ENCODE measurements at places on chromosomes 7 and 10.

DNA sequence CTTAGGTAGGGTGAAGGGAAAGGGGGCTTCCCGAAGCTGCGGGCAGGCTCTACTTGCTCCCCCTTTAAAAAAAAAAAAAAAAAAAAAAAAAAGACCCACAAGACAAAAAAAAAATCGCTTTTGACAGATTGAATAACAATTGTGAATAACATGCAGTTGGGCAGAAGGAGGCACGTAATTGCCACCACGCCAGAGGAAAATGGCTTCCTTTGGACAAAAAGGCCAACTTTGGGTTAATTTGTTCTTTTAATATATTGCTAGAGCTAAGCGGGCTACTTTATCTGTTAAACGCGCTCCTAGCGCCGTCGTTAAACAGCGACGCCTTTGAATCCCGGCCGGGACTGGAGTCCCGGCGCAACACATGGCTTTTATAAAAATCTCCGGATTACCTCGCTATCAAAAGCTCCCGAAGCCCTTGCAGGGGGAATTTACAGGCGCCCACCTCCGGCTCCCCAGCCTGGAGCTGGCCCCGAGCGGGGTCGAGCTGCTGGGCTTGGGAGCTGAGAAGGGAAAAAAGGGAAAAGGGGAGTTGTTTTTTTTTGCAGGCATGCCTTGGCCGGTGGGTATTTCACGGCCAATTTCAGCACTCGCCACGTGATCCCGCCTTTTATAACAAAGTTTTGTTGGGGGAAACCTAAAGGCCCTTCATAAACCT lies 1.2 kb downstream of the HOXA11 start:
- peak; percentile 40 for DNase-seq

GRCh38 chr10:98676895-98677294 lies 230.2 kb upstream of the HPS1 start:
- peak; percentile 7 for DNase-seq

GRCh38 chr10:85600026-85600743 lies 766.4 kb downstream of the GRID1 start:
- no peak for DNase-seq

DNA sequence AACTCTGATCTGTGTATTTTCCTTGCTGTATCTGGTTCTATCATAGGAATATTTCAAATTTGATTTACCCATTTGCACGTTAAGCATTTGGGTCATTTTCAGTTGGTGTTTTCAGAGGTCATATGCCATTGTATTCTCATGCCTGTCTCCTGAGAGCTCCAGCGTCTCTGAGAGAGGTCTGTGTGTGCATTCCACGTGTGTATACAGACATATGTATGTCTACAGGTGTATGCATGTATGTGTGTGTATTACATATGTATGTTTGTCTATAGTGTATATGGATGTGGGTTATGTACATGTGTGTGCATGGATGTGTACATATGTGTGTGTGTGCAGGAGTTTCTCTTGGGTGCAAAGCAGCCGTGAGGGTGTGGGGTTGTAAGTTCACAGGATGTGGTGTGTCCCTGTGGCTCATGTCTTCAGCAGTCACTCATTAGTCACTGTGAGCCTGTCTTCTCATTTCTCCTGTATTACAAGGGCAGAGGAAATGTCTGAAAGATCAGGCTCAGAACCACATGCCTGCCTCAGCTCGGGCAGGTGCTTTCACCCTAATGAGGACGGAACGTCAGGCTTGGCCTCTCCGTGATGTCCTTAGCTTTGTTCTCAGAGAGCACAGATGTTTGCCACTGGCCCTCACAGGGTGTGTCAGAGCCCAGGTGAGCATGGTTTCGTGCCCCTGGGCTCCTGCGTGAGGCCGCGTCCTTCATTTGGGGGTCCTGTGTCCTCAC lies 101.6 kb downstream of the NKX6-2 start:
- DNase-seq: peak; percentile 74

GRCh38 chr10:73517166-73517888 lies 21.5 kb upstream of the PPP3CB start:
- DNase-seq: peak; percentile 56

GRCh38 chr7:41294556-41295454 lies 408.1 kb downstream of the INHBA start:
- no peak for DNase-seq

DNA sequence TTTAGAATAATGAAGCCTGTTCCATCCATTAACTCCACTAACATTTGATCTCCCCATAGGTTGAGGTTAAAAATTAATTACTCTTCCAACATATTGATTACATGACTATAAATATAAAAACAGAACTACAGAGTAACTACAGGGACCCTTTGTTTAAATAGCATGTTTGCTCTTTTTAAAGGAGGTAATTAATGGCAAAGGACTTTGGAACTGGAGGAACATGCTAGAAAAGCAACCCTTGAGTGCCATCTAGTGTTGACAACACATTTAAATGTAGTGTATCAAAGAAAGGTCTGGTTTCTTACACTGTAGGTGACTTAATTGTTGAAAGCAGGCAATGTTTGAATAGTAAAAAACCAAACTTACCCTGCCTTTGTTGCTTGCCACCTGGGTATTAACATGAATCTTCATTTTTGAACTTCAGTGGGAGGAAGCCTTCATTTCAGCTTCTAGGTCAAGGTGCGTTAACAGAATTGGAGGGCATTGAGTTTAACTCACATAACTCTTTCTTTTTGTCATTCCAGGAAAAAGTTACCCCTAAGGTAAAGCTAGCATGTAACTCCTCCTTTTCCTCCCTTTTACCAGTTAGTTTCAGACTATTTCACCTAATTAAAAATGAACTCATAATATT lies 52.6 kb upstream of the CAPZA2 start:
- DNase-seq: peak; percentile 72

DNA sequence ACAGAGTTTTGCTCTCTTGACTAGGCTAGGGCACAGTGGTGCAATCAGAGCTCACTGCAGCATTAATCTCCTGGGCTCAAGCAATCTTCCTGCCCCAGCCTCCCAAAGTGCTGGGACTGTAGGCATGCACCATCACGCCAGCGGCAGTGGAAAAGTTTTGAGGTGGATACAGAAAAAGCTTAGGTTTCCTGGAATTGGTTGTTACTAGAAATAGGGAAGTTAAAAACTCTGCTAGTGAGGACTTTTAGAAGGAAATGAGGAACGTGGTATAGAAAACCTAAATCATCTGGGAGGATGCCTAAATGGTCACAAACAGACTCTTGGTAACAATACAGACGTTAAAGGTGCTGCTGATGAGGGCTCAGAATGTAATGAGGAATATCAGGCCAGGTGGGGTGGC lies 10.9 kb upstream of the SNX8 start:
- DNase-seq: no peak

- peak; percentile 59 for DNase-seq
Observed at GRCh38 chr7:120805636-120806388, 52.1 kb downstream of the TSPAN12 start.

DNA sequence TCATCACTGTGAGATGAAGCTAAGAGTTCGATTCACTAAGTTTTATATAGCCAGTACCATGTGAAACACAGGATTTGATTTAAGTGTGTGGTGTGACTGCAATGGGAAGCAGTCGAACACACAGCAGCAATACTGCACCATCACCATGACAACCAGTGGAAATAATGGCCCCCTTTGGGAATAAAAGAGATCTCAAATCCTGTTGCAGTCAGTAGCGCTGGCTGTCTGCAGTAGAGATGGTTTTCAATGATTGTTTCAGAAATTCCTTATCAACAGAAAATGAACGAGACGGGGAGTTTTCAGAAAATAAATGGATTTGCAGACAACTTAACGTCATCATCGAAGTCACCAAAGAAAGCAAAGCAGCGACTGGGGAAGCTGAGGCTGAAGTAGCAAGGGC lies 91.0 kb downstream of the PTPRE start:
- no peak for DNase-seq

DNA sequence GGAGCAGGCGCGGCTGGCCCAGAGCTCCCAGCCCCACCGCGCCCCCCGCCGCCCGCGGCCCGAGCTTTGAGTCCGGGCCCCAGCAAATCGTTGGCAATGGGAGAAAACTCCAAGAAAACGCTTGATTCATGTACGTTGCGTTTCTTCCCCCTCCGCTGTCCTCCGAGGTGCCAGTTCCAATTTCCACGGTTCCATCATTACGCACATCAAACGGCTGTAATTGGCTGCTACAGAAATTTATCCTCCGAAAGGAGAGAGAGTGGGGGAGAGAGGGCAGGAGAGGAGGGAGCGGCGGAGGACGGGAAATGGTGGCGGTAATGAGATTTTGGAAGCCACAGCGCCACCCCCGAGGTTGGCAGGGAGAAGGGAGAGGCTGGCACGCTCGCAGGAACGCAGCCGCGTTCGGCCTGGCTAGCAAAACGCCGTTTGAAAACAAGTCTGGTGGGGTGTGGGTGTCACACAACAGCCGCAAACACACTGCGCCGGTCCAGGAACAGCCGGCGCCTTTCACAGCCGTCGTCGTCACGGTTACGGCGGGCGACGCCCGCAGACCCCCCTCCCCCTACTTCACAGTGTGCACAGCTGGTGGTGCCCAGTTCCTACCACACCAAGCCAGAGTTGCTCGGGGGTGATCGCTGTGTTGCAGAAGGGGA lies 57.5 kb downstream of the UNCX start:
- DNase-seq: peak; percentile 36

DNA sequence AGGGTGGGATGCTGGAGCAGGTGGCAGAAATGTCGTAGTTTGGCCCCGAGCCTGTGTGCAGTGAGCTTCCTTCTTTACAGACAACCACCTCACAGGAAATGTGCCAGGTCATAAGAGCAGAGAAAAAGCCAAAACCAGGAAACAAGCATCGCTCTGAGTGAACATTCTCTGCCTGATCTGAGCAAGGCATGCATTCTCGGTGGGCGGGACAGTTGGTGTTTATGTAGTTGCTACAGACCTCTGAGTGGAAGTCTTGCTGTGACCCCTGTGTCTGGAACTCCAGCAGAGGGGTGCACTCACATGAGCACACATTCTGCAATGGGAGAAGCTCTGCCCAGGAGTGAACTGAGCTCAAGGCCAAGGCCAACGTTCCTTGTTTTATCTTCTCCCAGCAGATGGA lies 230.1 kb downstream of the TCERG1L start:
- DNase-seq: no peak

DNA sequence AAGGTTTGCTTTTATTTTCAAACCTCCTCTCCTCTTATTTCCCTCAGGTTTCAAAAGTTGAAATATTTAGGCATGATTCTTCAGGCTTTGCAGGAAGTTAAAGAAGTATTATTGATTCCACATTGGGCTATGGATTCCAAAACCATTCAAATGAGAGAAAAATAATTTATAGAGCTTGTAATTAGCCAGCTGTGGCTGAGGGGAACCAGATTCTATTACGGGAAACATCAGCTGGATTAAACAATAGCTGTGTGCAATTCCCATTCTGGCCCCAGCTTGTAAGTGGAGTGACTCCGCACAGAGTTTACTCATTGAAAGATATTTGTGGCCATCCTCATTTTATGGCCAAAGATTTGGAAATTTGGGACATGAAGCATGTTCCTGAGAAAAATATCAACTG lies 77.0 kb upstream of the PHYHIPL start:
- no peak for DNase-seq

GRCh38 chr10:70828923-70829322 lies 13.2 kb downstream of the SGPL1 start:
- DNase-seq: no peak

- DNase-seq: no peak
Observed at GRCh38 chr7:99709838-99710578, 25.0 kb downstream of the CYP3A7 start.

DNA sequence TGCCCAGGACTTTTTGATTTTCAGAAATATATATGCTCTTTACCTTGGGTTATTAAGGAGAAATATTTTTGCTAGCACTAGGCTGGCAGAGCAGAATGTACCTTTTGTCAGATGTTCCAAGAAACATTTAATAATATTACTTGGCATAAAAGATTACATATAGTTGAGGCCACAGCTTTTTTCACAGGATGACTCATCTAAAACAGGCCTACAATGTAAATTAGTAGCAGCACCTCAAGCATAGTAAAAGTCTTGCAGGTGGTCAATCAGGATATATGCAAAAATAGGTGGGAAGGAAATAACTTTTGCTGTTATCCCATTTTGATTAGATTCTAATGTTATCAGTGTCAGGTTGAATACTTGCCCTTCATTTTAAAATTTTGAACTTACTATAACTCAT lies 14.9 kb upstream of the ITGB1 start:
- no peak for DNase-seq

GRCh38 chr10:35495521-35496119 lies 109.5 kb upstream of the GJD4 start:
- peak; percentile 62 for DNase-seq

GRCh38 chr7:22051886-22052673 lies 106.4 kb upstream of the CDCA7L start:
- DNase-seq: peak; percentile 3

DNA sequence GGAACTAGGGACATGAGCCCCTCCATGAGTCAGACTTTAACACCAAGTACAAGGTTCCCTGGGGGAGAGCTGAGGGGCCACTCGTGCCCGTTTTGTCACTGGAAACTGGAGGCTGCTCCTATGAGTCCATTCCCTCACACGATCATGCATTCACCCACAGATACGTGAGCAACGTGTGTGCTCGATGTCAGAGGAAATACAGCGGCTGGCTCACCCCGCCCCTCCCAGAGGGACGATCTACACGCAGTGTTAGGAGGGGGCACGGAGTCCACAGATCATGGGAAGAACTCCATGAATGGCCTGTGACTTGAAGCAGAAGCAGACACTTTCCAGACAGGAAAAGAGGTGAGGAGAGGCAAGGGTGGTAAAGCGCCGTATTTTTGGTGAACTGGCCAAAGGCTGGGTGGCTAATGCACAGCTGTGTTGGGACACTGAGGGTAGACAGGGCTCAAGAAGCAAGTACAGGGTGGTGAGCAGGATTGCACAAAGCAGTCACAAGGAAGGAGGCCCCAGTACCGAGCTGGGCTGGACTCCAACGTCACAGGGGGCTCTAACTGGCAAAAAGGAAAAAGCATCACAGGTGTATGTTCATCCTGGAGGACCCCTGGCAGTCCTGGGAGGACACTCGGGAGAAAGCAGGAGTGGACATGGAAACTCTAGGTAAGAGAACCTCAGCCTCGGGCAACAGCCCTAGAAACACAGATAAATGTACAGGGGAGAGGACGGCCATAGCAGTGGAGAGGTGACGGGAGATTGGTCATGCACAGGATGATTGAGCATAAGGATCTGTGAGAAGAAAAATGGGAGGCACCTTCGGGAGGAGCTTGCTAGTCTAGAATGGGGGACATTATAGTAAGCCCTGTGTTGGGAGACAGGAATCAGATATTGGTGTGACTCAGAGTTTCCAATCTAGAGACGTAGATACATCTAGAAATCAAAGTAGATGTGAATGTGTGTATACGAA lies 41.2 kb downstream of the TNS3 start:
- no peak for DNase-seq

- no peak for DNase-seq
Observed at GRCh38 chr7:100978300-100978699, 8.9 kb downstream of the MUC12 start.

DNA sequence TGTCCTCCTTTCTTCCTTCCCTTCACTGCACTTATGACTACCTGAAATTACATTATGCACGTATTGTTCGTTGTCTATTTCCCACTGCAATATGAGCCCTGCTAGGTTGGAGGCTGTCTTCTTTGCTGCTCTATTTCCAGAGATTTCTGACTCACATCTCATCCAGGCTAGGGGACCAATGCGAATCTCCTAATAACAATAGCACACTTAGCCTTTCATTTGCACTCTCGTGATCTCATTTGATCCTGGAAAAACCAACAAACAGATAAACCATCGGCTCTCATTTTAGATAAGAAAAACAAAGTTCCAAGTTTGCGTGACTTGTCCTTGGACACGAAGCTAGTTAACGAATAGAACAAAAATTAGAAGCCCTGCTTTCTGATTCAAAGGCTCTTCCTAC lies 1.4 kb downstream of the ZNF438 start:
- DNase-seq: peak; percentile 7

GRCh38 chr7:44212018-44212417 lies 11.2 kb downstream of the YKT6 start:
- DNase-seq: no peak

Data from EH (cell line).